Kidney glomerular epithelial cell (primary cell): ENCODE measurements at places on chromosomes 13 and 19.

DNA sequence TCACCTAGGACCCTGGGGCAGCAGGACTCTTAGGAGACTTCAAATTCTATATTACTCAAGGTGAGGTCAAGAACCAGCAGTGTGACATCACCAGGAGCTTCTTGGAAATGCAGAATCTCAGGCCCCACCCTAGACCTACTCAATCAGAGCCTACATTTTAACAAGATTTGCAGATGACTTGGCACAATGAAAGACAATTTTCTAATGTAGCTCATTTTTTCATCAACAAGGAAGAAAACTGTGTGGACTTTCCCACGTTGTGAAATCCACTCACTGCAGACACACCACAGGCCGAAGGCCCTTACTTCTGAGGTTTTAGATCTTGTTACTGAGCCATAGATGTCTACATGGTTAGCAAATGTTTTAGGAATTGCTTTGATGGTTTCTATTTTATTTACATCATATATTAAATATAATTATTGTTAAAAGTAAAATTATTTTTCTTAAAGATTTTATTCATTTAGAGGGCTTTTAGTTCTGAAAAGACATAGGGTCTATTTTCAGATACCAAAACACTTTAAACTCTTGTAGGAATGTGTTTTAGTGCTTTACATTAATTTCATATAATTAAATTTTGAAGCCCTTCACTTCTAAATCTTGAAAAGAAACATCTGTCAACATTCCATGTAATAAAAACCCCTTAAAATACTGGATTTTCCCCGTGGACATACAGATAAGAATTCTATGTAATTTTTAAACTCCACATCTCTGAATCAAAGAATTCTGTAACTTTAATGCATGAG lies 18.5 kb upstream of the STARD13 start:
- no peak for DNase-seq

DNA sequence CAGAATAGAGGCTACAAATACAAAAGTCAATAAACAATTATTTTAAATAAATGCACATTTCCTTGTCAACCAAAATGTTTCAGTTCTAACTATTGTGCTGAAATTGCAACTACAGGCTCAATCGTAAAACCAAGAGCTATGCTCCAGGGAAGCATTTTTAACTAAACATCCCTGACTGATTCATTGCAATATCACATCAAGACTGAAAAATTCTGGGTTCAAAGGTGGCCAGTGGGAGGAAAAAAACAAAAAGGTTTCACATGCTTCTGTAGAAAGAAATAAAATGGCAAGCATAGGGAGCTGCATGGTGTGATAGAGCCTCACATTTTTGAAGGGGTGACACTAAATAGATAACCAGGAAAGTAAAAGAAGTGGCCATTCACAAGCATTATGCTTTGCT lies 862.8 kb downstream of the PCDH9 start:
- DNase-seq: peak; percentile 17

DNA sequence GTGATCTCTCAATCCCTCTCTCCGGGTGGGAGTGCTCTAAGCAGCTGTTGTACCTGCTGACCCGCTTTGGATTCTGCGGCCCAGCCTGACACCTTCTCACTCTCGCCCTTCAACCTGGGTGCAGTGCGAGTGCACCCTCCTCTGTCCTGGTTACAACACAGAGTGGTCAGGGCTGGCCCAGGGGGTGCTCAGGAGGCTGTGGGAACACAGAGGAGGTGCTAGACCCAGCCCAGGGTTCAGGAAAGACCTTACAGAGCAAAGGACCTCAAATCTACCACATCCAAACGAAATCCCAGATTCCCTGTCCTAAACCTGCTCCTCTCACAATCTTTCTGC lies 23.7 kb downstream of the ZNF175 start:
- peak; percentile 38 for DNase-seq

- DNase-seq: peak; percentile 72
Measured at GRCh38 chr19:664913-665443, 2.0 kb upstream of the RNF126 start.

DNA sequence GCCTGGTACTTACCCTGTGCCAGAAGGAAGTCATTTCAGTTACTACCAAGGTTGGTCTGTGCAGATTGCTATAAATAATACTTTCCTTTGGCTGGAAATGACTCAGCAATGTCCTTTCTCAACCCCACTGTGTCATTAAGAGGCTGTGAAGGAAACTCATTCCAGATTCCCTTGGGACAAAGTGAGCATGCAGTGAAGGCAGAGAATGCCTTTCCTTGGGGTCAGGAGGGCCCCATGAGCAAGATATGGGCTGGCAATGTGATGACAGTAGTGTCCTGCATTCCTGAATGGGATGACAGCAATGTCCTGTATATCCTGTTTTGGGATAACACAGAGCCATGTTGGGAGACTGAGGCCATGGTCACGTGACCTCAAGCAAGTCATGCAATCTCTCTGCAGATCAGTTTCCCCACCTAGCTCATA lies 213.1 kb upstream of the TMTC4 start:
- no peak for DNase-seq

GRCh38 chr13:87128036-87128435 lies 543.1 kb upstream of the SLITRK5 start:
- DNase-seq: peak; percentile 33

- DNase-seq: no peak
Measured at GRCh38 chr13:48175185-48175584, 57.8 kb upstream of the ITM2B start.

- no peak for DNase-seq
Measured at GRCh38 chr19:39303373-39304184, 7.4 kb downstream of the IFNL1 start.

GRCh38 chr19:13240312-13241022 lies 90.3 kb downstream of the IER2 start:
- no peak for DNase-seq

GRCh38 chr19:31278555-31279435 lies 70.4 kb downstream of the TSHZ3 start:
- no peak for DNase-seq

- DNase-seq: no peak
Measured at GRCh38 chr19:10835089-10835753, 791 bp downstream of the TMED1 start.

DNA sequence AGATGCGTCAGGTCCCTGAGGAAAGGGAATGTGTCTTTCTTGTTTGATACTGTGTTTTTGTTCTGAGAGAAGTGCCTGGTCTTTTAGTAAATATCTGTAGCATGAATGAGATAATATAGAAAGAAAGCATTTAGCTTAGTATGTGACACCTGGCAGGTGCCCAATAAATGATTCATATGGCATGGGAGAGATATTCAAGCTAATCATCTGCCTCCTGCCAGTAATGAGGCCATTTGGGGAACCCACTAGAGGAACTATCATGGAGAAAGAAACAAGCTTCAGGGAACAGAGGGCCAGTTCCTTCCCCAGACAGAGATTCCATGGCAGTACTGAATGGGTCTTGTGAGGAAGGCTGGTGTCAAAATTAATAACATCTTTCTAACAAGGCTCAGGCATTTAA lies 603.9 kb downstream of the DCT start:
- DNase-seq: no peak

DNA sequence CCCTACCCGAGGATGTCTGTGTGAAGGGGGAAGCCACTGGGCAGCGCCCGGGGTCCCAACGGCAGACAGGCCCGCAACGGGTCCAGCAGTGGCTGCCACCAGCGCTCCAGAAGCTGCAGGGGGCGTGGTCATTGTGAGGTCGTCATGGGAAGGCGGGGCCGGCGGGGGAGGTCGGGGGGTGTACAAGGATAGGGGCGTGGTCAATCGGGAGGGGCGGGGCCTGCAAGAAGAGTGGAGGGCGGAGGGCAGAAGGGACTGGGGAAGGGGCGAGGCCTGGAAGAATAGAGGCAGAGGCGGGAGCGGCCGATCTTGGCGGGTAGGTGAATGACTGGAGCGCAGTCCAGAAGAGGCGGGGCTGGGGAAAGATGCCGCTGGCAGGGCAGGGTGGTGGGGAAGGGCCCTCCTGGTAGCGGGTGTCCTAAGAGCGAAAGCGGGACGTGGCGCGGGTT lies 4.4 kb downstream of the FUZ start:
- peak; percentile 62 for DNase-seq

DNA sequence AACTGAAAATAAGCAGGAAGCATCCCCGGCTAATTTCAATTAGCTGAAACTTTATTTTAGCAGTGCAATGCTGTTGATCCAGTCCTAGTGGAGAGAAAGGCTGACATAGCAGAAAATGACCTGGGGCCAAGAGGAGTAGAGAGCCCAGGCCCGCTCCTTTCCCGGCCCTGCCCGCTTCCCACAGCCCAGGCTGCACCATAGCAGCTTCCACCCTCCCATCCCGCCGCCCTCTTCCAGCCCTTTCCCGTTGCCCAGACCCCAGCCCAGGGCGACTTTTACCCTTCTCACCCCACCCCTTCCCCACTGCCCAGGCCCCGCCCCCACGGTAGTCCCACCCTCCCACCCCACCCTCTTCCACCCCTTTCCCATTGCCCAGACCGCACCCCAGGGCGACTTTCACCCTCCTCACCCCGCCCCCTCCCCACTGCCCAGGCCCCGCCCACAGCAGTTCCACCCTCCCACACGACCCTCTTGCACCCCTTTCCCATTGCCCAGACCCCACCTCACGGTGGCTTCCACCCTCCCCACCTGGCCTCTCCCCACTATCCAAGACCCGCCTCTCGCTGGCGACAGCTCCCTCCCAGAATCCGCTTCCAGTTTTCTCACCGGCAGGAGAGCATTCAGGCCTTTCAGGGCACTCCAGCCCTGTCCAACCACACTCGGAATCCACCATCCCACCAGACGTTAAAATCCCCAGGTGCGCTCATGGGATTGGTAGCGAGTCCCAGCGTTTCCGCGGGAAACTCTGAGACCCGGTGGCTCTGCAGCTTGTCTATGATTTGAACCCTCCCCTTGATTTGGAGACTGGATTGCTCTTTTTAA lies 8.3 kb downstream of the ZNF160 start:
- no peak for DNase-seq

DNA sequence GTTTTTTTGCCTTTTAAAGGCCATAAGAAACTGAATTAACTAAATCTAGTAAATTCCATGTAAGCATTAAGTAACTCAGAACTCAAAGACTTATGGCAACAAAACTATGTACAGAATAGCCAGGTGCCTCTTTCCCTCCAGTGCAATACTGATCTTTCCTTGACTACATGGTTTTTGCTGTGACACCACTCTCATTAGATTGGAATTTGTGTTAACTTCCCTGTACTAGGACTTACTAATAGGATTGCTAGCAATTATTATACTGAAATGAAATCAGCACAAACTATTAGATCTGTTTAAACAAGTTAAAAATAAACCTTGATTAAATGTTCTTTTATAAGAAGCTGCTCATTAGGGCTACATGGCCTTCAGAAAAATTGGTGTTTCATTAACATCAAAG lies 96.3 kb downstream of the DACH1 start:
- DNase-seq: peak; percentile 5

DNA sequence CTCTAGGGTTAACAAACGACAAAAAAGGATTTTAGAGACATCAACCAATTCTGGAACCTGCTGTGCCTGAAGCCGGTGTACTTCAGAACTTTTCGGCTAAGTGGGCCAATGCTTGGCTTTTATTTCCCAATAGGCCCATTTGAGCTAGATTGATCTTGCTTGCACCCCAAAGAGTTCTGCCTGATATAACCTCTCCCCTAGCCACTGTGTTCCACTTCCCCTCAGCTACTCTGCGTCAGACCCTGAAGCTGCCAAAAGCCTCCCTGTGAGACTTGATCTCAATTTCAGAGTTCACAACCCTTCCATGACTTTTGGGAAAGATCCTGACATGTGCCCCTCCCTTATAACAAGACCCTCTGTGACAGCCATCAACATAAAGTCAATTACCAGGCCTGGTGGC lies 5.6 kb upstream of the SIGLEC14 start:
- no peak for DNase-seq

- no peak for DNase-seq
Measured at GRCh38 chr13:35926859-35927530, 204.2 kb downstream of the DCLK1 start.

- DNase-seq: peak; percentile 7
Measured at GRCh38 chr13:20127562-20128458, 33.0 kb downstream of the GJA3 start.

GRCh38 chr19:32532233-32532632 lies 48.8 kb upstream of the PDCD5 start:
- DNase-seq: no peak

DNA sequence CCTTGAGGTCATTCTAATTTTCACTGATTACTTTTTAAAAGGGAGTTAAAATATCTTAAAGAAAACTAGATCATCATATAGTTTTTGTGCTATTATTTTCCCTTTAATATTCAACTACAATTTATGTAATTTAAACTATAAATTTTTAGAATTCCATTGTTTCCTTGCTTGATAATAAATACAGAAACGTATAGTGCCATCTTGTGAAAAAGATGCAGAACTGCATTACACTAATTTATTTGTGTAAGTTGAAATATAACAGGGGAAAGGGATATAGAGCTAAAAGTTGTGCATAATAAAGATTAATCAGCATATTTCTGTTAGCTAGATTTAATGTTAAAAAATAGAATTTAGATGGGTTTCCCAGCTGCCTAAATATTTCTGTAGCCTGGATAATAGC lies 61.5 kb upstream of the TDRD3 start:
- peak; percentile 10 for DNase-seq
